ENCODE measurements at places on chromosomes 4 and X.

DNA sequence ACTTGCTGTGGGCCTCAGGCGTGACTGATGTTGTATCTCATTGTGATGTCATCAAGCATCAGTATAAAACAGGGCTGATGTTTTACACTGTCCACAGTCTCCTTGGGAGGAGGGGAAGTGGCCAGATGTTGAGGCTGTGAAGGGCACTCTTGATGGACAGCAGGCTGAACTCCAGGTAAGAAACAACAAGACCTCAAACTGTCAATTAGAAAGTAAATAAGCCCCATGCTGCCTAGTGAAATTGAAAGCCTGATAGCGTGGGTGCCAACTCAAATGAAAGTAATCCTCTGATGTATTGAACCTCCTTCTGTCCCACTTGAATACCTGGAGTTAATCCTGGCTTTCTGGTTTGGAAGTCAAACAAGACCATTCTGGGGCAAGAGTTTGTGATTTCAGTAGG is 19.7 kb downstream of the VSIG1 start:
- H3K4me3 ChIP-seq = no peak overlapping the region
- H3K4me1 ChIP-seq = no peaks in the 10 kb centered on the region
- H3K27ac ChIP-seq = no peak overlapping the region
- no peaks in the 10 kb centered on the region for H3K27me3 ChIP-seq

DNA sequence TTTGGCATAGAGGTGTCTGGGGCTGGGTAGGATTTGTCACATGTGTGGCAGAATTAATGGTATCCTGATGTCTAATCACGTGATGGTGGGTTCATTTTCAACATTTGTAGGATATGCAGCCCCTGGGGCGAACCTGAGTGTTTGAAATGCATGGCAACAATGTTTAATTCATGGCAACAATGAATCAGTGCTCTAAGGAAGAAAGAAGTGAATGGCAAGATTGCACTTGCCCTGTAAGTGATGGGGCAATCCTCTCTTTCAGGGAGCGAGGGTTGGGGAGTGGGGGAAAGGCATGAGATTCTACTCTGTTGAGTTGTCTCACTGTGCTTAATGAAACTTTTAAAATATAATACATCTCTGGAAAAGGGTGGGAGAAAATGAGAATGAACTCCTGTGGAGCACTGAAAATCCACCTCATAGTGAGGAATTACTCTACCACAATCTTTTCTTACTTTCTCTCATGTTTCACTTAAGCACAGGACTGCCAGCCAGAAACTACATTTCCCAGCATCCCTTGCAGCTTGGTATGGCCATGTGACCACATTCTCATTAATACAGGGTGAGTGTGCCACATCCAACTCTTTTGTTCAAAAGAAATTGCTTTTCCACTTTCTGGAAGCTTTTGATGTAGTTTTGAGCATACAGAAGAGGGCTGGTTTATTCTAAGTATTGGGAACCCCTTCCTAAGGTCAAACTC is 64.0 kb upstream of the PGM2 start:
- H3K36me3 ChIP-seq = no peaks in the 10 kb centered on the region
- H3K27ac ChIP-seq = no peak overlapping the region
- H3K4me1 ChIP-seq = peaks cover 13% of the 10 kb centered on the region
- H3K4me3 ChIP-seq = no peak overlapping the region

DNA sequence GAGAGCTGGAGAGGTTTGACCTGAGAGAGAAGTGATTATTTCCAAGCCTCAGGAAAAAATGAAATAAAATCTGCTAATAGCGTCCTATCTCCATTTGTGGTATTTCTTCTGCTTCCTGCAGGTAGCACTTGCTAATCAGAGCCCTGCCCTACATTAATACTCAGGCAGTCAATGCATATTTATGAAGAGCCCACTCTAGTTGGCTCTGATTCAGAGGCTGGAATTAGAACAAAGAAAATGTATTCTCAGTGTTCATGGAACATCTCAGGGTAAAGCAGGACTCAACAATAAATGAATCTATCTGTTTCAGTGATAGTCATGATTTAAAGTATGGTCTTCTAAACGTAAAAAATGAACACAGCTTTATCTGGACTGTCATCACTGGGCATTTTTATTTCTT is 1.4 kb upstream of the ATP8A1 start:
- no peak overlapping the region for H3K4me3 ChIP-seq
- H3K4me1 ChIP-seq = peaks cover 32% of the 10 kb centered on the region
- no peak for DNase-seq

DNA sequence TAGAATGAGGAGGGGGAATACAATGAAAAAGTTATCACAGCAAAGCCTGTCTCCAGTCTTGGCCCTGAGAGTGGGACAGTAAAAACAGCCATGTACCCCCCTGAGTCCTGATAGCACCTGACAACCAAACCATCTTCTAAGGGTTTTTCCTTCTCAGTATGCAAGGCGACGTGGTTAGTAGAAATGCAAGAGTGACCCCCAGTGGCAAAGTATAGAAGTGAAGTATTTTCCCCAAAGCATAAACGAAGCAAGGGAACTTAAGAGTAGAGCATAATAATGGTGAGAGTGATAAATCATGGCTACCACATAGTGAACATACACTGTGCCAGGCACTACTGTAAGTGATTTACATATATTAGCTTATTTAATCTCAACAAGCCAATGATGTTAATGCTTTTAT is 52.8 kb downstream of the FAM47C start:
- H3K27me3 ChIP-seq = no peaks in the 10 kb centered on the region
- H3K4me3 ChIP-seq = no peak overlapping the region
- H3K27ac ChIP-seq = no peak overlapping the region
- H3K36me3 ChIP-seq = no peaks in the 10 kb centered on the region

DNA sequence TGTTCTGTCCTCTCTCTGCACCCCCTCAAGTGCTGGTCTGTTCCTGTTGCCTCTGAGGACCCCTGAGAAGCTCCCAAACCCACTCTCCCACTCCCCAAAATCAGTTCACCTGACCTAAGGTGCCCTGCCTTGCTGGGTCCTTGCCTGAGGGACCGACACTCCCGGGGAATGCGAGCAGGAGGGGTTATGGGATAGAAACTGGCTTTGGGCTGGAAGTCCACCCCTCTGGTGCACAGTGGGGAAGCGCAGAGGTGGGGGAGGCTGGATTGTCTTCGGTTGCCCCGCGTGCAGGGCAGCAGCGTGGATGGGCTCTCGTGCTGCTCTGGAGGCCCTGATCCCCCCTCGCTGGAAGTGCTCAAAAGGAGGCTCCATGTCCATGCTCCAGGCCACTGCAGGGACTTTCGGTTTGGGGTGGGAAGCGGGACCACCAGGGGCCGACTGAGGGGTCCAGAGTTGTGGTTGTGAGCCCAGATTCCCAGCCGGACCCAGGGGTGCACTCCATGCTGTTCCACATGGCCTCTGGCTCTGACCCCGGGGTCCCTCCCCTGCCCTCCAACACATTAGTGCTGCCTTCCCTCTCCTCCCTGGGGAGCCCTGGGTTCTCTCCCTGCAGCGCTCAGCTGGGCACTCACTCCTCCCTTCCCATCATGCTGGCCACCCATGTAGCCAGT is 7.6 kb downstream of the SORCS2 start:
- peaks cover 37% of the 10 kb centered on the region for H3K4me1 ChIP-seq
- no peak overlapping the region for H3K4me3 ChIP-seq
- no peaks in the 10 kb centered on the region for H3K27me3 ChIP-seq
- no peak overlapping the region for H3K27ac ChIP-seq
- DNase-seq = no peak

DNA sequence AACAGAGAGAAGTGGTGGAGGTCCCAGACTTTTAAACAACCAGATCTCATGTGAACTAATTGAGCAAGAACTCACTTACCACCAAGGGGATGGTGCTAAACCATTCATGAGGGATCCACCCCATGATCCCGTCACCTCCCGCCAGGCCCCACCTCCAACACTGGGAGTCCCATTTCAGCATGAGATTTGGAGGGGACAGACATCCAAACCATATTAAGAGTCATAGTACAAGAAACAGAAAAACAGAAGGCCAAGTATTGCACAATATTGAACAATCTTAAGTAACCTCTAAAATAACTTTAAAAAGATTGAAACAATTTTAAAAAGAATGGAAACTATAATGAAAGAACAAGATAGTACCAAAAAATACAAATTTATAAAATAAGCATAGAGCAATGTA is 110.0 kb downstream of the CBR4 start:
- no peaks in the 10 kb centered on the region for H3K27me3 ChIP-seq
- peaks cover 5% of the 10 kb centered on the region for H3K4me1 ChIP-seq
- no peak overlapping the region for H3K4me3 ChIP-seq
- H3K36me3 ChIP-seq = peaks cover 86% of the 10 kb centered on the region

DNA sequence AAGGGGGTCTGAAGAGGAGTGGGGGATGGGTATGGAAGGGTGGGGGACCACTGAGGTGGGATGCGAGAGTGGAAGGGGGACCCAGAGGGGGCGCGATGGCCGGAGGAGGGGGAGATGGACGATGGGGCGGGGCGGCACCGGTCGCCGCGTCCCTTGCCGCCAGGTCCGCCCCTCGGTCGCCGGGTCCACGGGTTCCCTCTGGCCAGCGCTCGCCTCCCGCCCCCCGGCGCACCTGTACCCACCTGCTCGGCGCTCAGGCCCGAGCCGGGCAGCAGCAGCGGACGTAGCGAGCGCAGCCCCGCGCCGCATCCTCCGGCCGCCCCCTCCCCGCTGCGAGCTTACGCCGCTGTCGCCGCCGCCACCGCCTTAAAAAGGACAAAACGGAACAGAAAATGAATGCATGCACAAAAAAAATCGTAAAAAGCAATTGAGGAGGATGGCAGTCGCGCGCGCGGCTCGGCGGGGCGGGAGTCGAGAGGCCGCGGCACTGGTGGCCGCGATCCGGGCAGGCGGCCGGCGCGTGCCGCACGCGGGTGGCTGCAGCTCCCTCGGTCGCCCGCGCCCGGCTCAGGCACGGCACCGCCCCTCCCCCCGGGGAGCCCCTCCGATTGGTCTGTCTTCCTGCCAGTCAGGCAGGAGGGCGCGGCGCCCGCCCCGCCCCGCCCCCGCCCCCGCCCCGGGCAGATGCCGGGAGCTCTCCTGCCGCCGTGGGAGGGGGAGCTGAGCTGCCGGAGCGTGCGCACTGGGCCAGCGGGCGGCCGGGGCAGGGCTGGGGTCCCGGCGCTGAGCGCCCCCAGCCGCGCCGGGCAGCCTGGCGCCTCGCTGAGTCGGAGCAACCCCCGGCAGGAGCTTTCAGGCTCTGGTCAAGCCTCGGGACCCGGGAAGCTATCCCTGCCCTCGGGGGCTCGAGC is at the start of gene JAKMIP1:
JAKMIP1 (minus strand) TSS at position 539 of the 911 bp plus-strand sequence. CDS start 87,699 bp downstream, outside the sequence.
- peak within 1 kb of the TSS; percentile 59 for H3K4me3 ChIP-seq
- H3K4me1 ChIP-seq = peaks cover 28% of the 10 kb centered on the region
- no peak for DNase-seq
- no peak within 1 kb of the TSS for H3K27ac ChIP-seq

DNA sequence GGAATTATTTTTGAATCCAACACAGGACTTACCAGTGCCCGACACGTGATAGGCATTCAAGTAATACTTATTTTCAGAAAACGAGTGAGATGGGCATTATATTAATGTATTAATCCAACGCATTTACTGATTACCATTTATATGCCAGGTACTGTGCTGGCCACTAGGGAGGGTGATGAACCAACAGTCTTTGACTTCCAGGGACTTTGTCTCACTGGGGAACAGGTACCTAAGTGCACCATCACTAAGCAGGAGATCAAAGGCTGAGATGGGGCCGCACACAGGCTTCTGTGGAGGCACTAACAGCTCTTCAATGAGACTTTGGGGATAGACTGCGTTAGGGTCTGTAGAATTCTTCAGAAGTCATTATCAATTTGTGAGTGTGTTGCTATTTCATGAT is 5.7 kb upstream of the TADA2B start:
- peaks cover 14% of the 10 kb centered on the region for H3K4me1 ChIP-seq
- H3K36me3 ChIP-seq = peaks cover 9% of the 10 kb centered on the region
- H3K4me3 ChIP-seq = no peak overlapping the region
- no peak overlapping the region for H3K27ac ChIP-seq
- DNase-seq = no peak

- peaks cover 36% of the 10 kb centered on the region for H3K4me1 ChIP-seq
- no peak overlapping the region for H3K4me3 ChIP-seq
- no peak for DNase-seq
Observed at GRCh38 chr4:8344377-8344776, 74.8 kb downstream of the HTRA3 start.

- H3K4me1 ChIP-seq = no peaks in the 10 kb centered on the region
- no peaks in the 10 kb centered on the region for H3K27me3 ChIP-seq
- DNase-seq = no peak
Observed at GRCh38 chrX:20393944-20394343, 127.2 kb upstream of the RPS6KA3 start.

GRCh38 chr4:40856840-40857362 is 107.1 kb downstream of the NSUN7 start:
- no peaks in the 10 kb centered on the region for H3K36me3 ChIP-seq
- no peaks in the 10 kb centered on the region for H3K27me3 ChIP-seq
- H3K4me1 ChIP-seq = peaks cover 19% of the 10 kb centered on the region
- H3K4me3 ChIP-seq = peak overlapping the region; percentile 46
- no peak for DNase-seq

Measured in esophagus muscularis mucosa (tissue), 4 donors.